GM12892 (cell line): ENCODE measurements at places on chromosomes 6 and 20.

DNA sequence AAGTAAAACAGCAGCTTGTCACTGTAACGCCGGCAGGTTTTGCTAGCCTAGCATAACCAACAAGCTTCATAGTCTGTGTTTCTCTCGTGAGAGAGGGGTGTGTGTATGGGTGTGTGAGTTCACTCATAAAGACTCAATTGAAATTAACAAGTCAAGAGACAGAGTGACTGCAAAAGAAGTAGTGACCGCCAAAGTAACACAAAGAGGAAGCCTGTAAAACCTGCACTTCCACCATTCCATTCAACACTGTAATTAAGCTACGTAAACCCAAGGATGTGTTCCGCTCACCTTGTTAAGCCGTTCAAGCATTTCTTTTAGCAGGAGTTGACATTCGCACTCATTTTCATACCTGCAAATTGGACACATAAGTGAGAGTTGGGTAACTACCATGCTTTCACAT, 6.6 kb downstream of the BFSP1 start:
- no peak for DNase-seq

DNA sequence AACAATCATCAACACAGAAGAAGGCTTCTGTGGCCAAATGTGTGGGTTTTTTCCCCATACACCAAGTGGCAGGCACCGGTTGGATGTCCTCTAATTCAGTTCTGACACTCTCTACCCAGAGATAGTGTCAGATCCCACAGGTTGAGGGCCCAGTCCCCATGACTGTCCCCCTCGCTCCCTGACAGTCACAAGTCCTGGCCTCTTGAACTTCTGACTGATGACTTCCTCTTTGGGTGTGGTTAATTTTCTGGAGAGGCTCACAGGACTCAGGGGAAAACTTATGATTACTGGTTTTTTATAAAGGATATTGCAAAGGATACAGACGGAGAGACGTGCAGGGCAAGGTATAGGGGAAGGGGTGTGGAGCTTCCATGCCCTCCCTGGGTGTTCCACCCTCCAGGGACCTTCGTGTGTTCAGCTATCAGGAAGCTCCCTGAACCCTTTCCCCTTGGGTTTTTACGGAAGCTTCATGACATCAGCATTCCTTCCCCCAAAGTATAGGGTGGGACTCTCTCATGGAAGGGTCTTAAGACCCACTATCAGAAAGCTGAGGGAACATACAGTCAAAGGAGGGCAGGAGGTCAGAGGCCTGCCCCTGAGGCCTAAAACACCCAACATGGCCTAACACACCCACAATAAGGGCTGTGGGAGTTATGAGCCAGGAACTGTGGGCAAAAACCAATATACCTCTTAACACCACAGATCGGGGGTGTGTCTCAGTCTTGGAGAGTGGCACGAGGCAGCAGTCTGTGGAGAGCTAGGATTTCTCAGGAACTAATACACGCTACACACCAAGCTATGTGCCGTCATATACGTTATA, 33.3 kb downstream of the FARS2 start:
- no peak for DNase-seq

GRCh38 chr20:1150218-1150617, 31.8 kb downstream of the PSMF1 start:
- no peak for DNase-seq

GRCh38 chr6:154012852-154013251, 26.2 kb upstream of the OPRM1 start:
- DNase-seq: no peak

- DNase-seq: no peak
Observed at GRCh38 chr20:2984956-2985661, 58.3 kb upstream of the GNRH2 start.

GRCh38 chr6:38195113-38195635, 375.6 kb downstream of the ZFAND3 start:
- no peak for DNase-seq

DNA sequence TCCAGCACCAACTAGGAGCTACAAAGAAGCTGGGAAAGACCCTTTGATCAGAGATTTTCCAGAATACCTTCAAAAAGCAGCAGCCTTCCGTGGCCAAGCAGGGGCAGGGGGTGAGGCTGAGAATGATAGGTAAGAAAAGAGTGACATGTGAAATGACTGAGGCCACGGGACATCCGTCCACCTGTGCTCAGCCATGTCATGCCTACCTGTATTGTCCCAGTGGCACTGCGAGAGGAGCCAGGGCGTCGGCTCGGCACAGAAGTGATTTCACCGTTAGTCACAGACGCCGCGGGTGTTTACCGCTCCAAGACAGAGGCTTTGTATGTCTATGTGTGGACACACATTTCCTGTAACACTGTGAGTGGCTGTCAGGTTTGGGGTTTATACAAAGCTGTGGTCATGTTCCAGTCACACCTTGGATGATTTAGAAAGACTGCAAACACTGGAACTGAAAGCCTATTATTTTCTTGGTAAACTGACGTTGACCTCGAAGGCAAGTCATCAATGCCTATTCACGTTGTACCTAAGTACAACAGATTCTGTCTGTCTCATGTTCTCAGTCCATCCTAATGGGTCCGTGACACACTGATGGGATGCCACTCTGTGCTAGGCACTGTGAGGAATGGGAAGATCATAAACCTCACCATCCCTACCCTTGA, 32.1 kb upstream of the JAG1 start:
- DNase-seq: no peak

DNA sequence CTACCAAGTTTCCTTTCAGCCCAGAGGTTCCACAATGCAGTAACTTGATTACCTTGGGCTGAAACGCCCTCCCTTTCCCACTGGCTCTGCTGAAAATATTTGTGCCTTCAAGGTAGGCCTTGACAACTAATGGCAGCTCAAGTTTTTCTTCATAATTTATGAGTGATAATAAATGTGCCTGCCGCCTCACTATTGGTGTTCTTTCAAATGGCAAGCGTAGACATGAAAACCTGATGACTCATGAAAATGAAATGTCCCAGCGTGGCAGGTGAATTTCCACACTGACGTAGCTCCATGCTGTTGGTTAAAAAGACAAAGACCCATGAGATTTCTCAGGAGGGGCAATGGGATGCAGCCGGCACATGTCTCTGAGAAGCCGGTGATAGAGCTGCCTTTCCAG, 107.2 kb upstream of the GGTLC1 start:
- DNase-seq: no peak

DNA sequence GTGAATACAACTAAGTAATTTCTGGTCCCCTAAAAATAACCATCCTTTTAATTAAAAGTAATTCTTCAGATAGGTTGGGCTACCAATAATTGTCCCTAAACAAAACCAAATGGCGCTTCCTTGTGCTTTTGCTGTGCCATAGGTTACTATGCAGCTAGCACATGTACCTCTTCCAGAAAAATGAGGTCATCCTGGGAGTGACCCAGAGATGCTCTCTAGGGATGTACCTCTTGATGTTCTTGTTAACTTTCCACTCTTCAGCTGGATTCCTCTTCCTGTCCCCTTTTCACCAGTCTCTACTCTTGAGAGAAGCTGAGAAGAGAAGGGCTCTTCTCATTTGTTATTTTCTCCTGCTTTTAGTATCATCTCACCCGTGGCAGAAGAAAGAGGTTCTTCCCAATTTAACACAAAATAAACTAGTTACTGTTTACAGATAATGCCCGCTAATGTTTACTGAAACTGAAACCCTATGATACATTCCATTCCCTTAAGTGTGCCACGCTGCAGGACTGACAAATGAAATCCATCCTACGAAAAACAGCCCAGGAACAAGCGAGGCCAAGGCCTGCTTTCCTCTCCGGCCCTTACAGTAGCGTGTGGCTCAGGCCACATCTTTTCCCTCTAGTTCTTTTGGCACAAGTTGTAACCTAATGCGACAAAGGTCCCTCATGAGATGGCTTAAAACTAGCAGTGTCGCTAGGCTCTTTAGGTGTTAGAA, 24.2 kb downstream of the MRS2 start:
- DNase-seq: no peak

GRCh38 chr6:46324706-46325105, 153.9 kb upstream of the ENPP5 start:
- DNase-seq: no peak

GRCh38 chr6:137339929-137340559, 120.9 kb upstream of the IFNGR1 start:
- DNase-seq: no peak

DNA sequence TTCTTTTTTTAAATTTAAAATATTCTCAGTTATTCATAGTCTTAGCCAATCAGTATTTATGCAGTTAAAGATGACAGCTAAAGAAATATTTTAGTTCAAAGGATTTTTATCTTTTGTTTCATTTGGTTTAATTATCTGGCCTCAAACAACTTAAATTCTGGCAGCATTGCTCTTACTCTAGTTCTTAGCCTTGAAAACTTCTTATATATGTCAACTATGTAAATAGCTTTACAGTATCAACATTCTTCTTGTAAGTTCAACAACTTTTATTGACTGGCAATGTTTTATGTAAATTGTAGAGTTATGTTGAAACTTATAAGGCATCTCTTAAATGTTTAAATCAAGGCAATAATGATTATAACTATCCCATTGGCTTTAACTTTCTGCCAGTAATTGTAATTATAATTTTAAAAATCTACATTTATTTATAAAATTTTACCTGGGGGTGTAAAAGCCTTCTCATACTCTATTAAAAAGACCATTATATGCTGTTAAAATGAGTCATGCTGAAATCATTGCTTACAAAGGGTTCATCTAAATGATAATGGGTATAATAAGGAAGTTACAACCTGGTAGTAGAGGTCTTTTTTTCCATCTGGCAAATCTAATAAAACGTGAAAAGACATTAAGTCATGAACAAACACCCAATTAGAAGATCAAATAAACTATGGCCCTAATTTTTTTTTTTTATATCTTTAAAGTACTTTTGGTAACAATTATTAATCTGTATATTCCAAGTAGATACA, 45.8 kb upstream of the FAM184A start:
- DNase-seq: no peak

GRCh38 chr6:55994531-55994930, 119.1 kb upstream of the BMP5 start:
- DNase-seq: no peak

DNA sequence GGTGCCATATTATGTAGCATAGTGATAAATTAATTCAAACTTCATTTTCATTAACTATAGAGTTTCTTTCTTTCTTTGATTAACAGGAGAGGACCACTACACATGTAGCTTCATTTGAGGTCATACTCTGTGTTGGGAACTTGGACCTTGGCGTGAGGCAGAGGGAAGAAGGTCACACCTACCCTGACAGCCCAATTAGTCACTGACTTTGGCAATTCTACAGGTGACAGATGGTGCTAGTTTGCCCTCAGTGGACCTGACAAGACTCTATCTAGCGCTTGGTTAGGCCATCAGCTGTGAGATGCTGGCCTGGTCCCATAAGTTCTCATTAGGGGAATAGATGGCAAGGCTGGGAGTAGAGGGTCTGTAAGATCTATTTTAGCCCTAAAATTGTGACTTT, 14.2 kb downstream of the SLX4IP start:
- no peak for DNase-seq

DNA sequence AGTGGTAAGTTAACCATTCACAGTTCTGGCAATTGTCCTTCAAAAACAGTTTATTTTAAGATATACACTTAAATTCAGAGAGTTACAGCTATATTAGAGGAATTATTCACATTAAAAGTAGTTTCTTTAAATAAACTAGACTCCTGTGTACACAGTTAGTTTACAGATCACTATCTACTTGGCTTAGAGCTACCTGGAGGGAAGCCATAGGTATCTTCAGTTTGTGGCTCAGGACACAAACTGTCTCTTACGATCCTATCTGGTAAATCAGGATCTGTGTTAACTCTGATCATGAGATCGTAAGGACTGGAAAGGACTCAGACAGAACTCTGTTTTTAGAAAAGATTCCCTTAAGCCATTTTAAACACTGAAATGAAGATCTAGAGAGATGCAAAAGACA, 160.9 kb downstream of the REV3L start:
- DNase-seq: no peak

- no peak for DNase-seq
Observed at GRCh38 chr6:14715076-14715475, 530.8 kb upstream of the JARID2 start.

GRCh38 chr20:59359906-59360725, 59.7 kb downstream of the EDN3 start:
- no peak for DNase-seq

- no peak for DNase-seq
Observed at GRCh38 chr20:34531608-34532265, 15.5 kb downstream of the DYNLRB1 start.

- no peak for DNase-seq
Observed at GRCh38 chr6:31615748-31616147, 714 bp downstream of the AIF1 start.

- no peak for DNase-seq
Observed at GRCh38 chr6:16418151-16418550, 179.8 kb downstream of the GMPR start.

- no peak for DNase-seq
Observed at GRCh38 chr6:170095273-170095981, 195.5 kb downstream of the DLL1 start.

- no peak for DNase-seq
Observed at GRCh38 chr6:7692453-7692784, 33.5 kb upstream of the BMP6 start.

DNA sequence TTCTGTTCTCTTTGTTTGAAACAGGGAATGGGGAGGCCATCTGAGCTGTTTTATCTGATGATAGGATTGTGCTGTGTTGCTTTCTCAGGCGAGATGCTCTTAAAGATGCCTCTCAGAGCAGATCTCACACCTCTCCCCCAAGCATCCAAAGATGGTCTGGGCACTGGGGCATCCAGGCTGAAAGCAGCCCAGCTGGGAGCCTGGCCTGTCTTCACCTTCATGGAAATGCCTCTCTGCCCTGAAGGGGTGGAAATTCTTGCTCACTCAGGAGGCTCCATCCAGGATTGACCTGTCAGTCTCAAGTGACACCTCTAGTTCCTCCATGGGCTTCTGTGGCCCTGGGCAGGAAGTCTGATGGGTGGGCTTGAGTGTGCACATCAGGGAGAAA, 86.4 kb downstream of the TCP11 start:
- DNase-seq: no peak

- DNase-seq: no peak
Observed at GRCh38 chr6:52610011-52610410, 33.2 kb upstream of the TRAM2 start.

GRCh38 chr6:524803-525202, 132.1 kb downstream of the HUS1B start:
- DNase-seq: no peak

GRCh38 chr6:82006027-82006738, 241.4 kb downstream of the IBTK start:
- no peak for DNase-seq

DNA sequence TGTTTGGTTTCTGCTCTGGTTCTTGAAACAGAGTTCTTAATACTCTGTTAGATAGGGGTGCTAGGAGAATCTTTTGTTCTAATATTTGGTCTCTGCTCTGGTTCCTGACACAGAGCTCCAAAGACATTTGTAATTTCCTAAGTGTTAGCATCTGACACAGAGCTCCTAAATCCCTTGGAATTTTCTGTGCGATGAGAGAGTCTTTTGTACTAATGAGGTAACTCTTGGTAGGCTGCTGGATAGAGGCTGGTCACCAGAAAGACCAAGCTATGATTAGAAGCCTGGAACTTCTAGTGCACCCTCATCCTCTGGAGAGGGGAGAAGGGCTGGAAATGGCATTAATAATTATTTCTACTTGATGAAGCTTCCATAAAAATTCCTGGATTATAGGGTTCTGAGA, 7.7 kb upstream of the CD109 start:
- DNase-seq: no peak
